ENCODE measurements at places on chromosomes 7 and 10.

DNA sequence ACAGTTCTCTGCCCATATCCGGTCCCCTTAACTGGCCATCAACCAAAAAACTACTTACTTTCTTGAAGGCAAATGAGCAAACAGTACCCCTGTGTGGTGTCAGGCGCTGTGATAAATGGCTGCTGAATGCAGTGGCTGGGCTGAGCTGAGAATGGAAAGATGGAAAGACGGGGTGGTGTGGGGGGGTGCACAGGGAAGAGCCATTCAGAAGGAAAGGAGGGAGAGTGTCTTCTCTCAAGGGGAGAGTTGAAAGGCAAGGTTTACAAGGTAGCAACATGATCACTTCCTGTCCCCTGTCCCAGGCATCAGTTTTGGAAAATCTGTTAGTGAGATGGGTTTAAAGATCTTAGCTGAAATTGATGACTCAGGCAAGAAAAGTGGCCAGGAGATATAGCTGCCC, 22.5 kb downstream of the EMX2 start:
- no peak for DNase-seq

DNA sequence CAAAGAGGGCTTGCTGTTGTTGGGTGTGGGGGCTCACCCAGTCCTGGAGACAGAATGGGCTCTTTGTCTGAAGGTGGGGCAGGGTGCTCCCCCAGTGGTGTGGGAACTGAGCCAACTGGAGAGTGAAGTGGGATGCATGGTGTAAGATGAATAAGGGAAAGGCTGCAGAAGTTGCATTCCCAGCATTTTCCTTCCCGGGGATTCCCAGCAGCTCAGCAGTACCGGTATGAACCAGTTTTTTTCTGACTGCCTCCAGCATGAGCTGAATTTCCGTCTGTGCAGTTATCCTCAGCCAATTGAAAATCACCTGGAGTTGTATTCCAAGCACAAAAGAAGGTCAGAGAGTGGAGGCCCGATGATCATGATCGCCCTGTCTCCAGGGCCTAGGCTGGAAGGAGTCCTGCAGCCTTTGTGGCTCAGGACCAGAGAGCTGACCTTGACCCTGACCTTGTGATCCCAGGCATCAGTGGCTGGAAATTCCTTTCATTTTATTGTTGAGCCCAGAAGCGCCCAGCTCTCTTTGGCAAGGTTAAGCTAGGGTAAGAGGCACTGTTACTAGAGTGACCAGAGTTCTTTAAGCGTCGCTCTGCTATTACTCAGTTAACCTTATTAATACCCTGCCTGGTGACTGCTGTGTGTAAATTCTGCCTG, 33.4 kb downstream of the OGDH start:
- DNase-seq, result no peak

GRCh38 chr10:132143162-132143561, 43.6 kb upstream of the DPYSL4 start:
- no peak for DNase-seq

DNA sequence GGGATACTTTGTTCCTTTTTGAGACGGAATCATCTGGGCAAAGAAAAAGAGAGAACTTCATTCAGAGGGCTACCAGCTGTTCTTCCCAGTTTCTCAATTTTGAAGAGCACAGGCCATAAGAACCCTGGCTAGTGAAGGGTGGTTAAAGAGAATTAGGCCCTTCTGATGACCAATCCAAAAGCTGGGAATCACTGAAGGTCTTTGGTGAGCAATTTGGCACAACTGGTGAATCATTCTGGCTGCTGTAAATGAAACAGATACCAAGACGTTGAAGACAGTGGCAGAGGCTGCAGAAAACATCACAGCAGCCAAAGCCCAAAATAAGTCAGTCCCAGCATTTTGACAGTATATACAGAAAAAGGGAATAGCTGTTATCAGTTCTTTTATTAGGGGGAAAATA, 5.1 kb downstream of the RAPGEF5 start:
- no peak for DNase-seq

DNA sequence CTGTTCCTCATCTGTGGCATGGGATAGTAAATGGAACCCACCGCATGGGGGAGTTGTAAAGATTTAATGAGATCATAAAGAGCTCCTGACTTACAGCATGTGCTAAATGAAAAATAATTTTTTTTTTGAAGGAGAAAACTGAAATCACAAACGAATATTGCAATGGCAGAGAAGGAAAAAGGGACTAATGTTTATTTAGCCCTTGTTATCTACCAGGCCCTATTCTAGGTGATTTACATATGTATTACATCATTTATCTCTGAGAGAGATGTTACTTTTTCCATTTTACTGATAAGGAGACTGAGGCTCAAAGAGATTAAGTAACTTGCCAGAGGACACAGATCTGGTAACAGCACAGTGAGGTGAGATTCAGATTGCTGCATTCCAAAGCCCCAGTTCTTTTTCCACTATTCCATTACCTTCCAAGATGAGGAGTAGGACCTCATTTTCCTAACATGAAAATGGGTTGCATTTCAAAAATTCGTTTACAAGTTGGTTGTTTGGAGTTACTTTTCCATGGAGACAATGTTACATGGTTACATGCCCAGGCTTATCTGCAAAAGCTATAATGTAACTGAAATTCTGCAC, 28.6 kb downstream of the VCL start:
- no peak for DNase-seq

- no peak for DNase-seq
These were observed 69.5 kb upstream of the PODXL start for GRCh38 chr7:131625817-131626372.

- DNase-seq, result no peak
These were observed 5.8 kb upstream of the SAMD8 start for GRCh38 chr10:75105576-75106197.

GRCh38 chr10:112124866-112125265, 58.7 kb downstream of the GPAM start:
- no peak for DNase-seq

Measured in NB4 (cell line).